ENCODE measurements at places on chromosomes 7 and 10.

- peak; percentile 32 for DNase-seq
These were observed 34.4 kb upstream of the OTUD1 start for GRCh38 chr10:23404461-23404980.

GRCh38 chr7:42964849-42965805 is 33.0 kb downstream of the MRPL32 start:
- DNase-seq = peak; percentile 15

DNA sequence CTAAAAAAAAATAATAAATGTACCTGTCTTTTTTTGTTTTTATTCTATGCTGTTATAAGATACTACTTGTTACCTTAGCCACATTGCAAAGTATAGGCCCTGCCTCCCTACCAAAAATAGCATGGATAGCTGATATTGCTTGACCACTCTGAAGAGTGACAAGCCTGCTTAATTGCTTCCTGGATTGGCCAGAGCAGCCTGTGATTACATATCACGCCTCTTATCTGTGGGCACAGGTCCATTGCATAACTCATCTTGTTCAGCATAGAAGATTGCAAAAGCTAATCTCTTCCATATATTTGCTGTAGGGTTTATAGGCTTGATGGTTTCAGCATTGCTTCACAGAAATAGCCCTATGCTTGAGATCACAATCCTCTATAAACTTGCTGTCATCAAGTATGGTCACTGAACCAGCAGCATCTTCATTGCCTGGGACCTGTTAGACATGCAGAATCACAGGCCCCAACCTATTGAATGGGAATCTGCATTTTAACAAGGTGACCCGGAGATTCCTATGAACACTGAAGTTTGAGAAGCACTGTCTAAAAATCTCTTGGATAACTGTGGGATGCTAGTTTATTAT is 280.8 kb upstream of the CDC14C start:
- no peak for DNase-seq

DNA sequence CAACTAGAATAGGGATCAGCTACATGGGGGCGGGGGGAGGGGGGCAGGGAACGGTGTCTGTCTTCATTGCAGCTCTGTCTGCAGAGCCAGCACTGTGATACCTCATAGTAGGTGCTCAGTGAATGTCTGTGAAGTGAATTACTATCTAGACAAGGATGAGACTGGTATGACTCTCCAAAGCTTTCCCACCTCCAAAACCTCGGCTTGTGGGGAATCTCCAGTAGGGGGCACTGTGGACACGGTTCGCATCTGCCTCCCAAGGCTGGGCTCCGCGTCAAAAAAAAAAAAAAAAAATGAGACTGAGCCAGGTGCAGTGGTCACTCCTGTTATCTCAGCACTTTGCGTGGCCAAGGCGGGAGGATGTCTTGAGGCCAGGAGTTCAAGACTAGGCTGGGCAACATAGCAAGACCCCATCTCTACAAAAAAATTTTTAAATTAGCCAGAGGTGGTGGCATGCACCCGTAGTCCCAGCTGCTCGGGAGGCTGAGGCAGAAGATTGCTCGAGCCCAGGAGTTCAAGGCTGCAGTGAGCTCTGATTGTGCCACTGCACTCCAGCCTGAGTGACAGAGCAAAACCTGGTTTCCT is 9.6 kb downstream of the TRIM56 start:
- peak; percentile 63 for DNase-seq

DNA sequence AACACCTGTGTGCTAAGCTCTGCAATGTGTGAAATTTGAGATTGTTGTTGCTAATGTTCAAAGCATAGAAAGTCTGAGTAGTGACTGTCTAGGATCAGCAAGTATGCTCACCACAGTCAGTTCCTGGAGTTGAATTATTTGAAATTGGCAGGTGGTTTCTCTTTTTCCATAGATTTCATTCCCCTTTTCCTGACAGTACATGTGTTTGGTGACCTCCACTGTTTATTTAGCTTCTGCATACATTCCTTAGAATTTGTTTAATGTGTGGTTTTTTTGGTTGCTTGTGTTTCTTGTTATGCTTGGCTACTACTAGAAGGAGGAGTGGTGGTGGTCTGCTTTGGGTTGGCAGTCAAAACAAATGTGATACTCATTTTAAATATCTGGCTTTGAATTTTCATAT is 52.3 kb downstream of the FOXP2 start:
- peak; percentile 22 for DNase-seq

DNA sequence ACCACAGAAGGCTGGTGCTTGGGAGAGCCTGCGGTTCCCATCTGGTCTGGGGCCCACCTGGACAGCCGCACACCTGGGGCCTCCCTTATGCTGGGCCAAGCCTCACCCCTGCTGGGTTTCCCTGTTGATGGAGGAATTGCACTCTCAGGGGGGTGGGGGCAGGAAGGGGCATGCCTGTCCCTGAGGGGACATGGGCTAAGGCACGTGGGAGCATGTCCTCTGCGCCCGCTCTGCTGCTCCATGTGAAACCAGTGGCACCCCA is 43.4 kb downstream of the OAT start:
- no peak for DNase-seq

DNA sequence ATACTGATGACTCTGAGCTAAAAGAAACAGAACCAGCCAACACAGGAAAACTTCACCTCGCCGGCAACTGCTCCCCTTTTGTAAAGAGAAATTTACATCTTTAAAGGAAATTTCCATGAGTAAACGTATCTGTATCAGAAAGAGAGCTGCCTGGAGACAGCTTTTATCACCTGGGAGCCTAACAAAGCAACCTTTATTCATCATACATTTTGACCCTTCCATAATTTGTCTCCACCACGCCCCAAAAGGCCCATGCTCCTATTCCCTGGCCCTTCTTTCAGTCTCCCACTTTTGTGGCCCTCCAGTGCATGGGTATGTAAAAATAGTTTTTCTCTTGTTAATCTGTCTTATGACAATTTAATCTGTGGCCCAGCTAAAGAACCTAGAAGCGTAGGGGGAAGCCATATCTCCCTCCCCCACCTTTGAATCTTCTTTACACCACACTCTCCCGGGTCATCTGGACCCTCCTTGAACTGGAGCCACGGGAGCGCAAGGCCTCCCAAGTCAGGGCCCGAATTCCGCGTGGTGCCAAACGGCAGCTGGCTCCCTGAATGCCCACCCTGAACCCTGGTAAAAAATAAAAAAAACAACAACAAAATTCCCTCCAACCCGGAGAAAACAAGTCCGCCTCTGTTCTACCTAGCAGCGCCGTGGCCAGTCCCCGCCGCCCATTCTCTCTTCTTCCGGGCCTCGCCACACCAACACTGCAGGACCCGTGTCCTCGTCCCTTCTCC is 15.4 kb upstream of the FKBP9 start:
- DNase-seq = no peak

GRCh38 chr10:105797234-105797890 is 1156.3 kb downstream of the SORCS3 start:
- DNase-seq = peak; percentile 34

GRCh38 chr10:83680470-83680891 is 458.8 kb upstream of the GHITM start:
- DNase-seq = no peak

DNA sequence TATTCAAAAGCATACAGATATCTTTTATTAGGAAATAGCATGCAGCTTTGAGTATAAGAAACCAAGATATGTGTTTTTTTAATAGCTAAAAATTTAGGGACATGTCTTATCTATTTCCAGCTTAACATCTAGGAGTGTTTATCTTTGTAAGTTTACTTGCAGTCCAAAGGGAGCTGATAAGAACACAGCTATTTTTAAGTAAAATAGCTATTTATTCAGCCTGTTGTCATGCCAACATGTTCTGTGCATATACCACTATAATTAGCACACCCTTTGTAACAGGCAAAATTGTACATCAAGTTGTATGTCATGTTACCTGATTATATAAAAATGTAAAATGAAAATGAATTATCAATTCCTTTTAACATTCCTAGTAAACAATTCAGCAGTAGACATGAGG is 29.6 kb downstream of the FAM133B start:
- no peak for DNase-seq

- DNase-seq = peak; percentile 19
These were observed 1055.9 kb downstream of the KCNMA1 start for GRCh38 chr10:76581506-76582256.

GRCh38 chr10:35559416-35559815 is 45.7 kb upstream of the GJD4 start:
- no peak for DNase-seq

GRCh38 chr7:44289341-44290251 is 35.8 kb downstream of the CAMK2B start:
- DNase-seq = no peak

GRCh38 chr10:11462071-11462470 is 149.4 kb downstream of the USP6NL start:
- DNase-seq = no peak

DNA sequence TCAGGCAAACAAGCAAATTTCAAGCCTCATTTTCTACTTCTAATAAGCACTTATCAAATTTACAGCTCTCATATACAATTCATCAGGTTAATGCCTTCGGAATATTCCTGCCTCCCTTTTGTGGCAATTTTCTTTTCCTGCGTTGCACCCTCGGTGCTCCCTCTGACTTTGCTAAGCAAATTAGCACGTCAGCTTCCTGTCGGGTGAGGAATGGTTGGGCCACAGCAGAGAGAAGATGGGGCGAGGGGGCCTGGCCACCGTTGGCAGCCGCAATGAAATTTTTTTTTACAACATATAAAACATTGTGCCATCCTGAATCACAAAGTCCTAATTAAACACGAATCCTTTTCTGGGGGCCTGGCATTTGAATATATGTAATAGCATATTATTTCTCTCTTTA is 28.1 kb downstream of the ELFN1 start:
- DNase-seq = no peak

DNA sequence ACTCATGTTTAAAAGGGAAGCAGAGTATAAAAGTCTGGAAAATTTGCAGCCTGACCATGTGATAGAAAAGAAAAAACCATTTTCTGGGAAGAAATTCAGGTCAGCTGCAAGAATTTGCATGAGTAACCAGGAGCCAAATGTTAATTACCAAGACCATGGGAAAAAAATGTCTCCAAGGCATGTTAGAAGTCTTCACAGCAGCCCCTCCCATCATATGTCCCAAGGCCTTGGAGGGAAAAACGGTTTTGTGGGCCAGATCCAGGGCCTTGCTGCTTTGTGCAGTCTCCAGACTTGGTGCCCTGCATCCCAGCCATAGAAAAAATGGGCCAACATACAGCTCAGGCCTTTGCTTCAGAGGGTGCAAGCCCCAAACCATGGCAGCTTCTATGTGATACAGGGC is 1019.6 kb upstream of the SORCS1 start:
- DNase-seq = no peak

GRCh38 chr10:17273403-17273802 is 45.4 kb downstream of the VIM start:
- peak; percentile 82 for DNase-seq

- no peak for DNase-seq
These were observed 68.9 kb downstream of the MAD1L1 start for GRCh38 chr7:2163600-2164555.

- DNase-seq = no peak
These were observed 48.7 kb upstream of the PTPRZ1 start for GRCh38 chr7:121824276-121824675.

GRCh38 chr10:52334595-52334994 is 20.5 kb downstream of the DKK1 start:
- DNase-seq = peak; percentile 29

- no peak for DNase-seq
These were observed 4.1 kb upstream of the DLX6 start for GRCh38 chr7:97001221-97001620.

DNA sequence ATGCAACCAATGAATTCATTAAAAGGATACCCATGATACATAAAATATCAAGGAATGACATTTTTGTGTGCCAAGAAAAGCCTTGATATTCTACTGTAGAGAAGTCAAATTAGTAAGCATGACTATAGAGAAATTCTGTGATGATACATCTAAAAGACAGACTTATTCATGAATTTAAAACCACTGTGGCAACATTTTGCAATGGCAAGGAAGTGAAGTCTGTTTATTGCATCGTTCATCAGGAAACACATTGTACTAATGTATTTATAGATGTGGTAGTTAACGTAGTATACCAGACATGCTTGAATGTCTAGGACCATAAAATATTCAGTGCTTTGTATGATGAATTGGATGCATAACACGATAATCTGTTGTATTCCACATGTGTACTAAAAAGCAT is 9.3 kb upstream of the CLEC5A start:
- no peak for DNase-seq

GRCh38 chr7:107847168-107847835 is 43.7 kb upstream of the DLD start:
- no peak for DNase-seq

DNA sequence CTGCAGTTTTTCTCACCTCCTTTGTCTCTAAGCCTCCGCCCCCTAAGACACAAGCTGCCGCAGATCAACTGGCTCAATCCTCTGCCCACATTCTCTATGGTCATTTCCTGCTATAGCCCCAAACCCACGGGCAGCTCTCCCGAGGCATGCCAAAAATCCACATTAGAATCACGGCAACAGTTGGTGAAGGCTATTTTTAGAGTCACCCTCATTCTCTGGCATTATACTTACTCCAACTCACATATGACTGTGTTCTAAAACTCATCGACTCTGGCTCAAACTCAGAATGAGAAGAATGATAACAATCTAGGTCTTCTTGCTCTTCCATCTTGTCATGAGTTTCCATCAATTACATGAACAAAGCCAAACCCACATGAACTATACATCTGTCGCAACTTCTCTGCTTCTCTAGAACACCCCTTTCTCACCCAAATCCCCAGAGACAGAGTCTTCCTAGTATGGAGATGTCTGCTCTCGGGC is 10.9 kb upstream of the KIAA1549 start:
- DNase-seq = peak; percentile 35

DNA sequence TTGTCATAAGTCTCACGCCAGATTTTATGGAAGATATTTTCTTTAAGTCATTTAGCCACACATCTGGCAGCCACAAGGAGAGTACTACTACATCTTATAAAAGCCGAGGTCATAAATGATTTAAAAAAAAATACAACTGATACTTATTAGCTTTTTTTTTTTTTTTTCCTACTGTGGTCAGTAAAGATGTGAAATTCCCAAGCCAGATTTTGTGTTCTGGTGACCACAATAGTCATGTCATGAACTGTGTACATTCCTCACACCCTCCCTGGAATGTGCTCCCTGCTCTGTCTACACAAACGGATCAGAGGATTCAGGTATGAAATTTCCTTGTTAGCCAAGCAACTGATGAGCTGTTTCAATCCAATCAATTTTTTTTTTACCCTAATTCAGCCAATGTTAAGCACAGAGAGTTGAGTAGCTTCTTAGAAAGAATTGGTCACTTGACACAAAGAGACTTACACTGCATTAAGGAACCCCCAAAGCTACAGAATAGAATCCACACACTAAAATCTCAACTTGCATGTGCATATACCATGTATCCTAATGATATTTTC is 54.7 kb downstream of the CHRM2 start:
- peak; percentile 20 for DNase-seq

DNA sequence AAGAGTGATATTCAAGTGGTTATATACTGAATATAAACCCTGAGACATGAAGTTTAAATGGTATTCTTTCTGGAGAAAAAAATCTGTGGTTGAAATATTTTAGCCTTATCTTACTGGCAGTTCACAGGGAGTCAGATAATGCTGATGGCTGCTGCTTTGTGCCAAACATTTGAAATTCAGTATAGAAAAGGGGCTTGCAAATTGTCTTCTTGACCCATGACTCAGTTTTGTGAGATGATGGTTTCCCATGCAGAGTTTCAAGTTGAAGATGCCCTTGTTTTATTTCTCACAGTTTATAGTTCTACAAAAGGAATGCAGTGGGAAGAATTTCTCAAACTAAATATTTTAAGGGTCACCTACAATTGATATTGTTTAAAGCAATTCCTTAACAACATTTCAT is 251.1 kb upstream of the MEOX2 start:
- DNase-seq = peak; percentile 11

- DNase-seq = no peak
These were observed 223.2 kb upstream of the IGFBP3 start for GRCh38 chr7:46143949-46144917.
